Activated CD4-positive, alpha-beta T cell treated with anti-CD3 and anti-CD28 coated beads, Interleukin-2, amount 50 U/mL, for 4 hours (primary cell): ENCODE measurements at places on chromosomes 3 and 15.

- no peak for DNase-seq
These were observed 42.3 kb downstream of the KCNH8 start for GRCh38 chr3:19190602-19191001.

GRCh38 chr3:101509281-101509680 lies 3.7 kb downstream of the SENP7 start:
- no peak for DNase-seq

DNA sequence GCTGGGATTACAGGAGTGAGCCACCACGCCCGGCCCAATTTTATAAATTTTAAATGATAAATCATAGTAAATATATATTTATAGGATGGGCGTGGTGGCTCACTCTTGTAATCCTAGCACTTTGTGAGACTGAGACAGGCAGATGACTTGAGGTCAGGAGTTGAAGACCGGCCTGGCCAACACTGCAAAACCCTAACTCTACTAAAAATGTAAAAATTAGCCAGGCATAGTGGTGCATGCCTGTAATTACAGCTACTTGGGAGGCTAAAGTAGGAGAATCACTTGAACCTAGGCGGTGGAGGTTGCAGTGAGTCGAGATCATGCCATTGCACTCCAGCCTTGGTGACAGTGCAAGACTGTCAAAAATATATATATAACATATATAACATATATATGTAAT lies 26.4 kb downstream of the MFN1 start:
- DNase-seq: no peak

DNA sequence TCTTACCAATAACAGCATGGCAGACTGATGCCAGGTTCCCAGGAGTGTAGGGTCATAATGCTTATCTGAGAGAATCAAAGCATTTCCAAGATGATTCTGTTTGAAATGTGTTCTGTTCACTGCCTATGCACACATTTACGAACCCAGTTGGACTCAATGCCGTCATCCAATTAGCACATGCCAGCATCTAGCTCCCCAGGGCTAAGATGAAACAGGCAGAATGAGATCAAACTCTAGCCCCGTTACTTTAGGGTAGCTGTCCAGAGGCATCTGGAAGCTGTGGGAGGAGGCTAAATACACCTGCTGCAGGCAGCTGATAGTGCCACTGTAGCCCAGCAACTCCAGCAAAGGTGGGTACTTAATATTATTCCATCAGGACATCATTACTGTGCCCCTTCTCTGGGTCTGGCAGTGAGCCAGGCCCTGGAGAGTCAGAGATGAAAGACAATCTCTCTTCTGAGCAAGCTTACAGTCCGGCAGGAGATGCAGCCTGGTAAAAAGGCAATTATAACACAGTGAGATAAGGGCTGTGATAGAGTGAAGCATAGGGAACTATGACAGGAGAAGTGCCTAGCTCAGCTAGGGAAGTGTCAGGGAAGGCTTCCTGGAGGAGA lies 156.4 kb upstream of the PPP2R3A start:
- DNase-seq: no peak

DNA sequence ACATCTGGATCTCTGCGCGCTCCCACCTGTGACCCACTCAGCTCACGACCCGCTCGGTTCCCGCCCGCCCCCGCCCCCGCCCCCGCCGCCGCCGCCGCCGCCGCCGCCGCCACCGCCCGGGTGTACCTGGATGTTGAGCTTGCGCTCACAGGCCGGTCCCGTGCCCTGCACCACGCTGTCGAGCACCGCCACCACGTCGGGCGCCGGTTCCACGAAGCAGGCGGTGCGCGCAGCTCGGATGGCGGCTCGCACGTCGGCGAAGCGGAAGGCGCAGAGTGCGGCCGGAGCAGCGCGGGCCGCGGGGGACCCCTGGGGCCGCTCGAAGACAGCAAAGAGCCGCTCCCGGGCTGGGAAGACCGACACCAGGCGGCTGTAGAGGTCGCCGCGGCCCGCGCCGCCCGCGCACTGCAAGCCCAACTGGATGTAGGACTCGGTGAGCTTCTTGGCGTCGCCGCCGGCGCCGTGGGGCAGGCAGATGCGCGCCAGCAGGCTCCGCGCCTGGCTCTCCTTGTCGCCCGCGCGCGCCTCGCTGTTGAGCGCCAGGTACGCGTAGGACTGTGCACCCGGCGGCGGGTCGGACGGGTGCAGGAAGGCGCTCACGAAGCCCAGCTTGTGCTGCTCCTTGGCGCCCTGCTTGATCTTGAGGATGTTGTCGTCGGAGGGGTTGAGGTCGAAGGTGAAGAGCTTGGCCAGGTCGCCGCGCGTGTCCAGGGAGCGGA lies 1.1 kb downstream of the PLXND1 start:
- DNase-seq: peak; percentile 32

- no peak for DNase-seq
These were observed 1000.9 kb downstream of the AGBL1 start for GRCh38 chr15:87080547-87080946.

- DNase-seq: no peak
These were observed 15.8 kb upstream of the ABTB1 start for GRCh38 chr3:127656906-127657305.

DNA sequence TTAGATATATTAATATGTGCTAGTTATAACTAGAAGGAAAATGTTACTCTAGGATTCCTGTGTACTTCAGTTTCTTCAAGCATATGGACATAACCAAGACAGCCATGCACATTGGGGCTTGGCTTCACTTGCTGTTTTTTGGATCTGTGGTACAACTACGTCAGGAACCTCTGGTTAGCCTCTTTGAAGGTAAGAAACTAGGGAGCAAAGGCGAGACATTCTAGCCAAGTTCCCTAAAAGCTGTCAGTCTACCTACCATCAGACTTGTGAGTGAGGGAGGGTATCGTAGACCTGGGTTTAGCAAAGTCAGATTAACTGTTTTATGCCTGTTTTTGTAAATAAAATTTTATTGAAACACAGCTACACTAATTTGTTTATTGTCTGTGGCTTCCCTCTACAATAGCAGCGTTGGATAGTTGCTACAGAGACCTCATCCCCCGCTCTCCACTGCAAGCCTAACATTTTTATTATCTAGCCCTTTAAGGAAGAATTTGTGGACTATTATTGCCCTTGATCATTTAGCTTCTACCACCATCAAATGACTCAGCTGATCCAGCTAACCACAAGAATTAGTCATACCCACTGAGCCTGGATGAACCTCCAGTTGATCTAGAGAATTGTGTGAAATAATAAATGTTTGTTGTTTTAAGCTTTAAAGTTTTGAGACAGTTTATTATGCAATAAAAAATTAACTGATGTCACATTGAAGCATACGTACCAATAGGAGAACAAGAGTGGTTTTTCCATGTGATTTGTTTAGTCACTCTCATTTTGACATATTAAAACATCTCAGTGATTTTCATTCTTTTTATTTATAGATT lies 58.1 kb downstream of the RSRC1 start:
- DNase-seq: no peak

- DNase-seq: peak; percentile 21
These were observed 435 bp downstream of the RAB27A start for GRCh38 chr15:55289011-55289745.
